Activated T-cell treated with anti-CD3 and anti-CD28 coated beads, Interleukin-2, amount 50 U/mL, for 72 hours (primary cell): ENCODE measurements at places on chromosomes 11 and 22.

DNA sequence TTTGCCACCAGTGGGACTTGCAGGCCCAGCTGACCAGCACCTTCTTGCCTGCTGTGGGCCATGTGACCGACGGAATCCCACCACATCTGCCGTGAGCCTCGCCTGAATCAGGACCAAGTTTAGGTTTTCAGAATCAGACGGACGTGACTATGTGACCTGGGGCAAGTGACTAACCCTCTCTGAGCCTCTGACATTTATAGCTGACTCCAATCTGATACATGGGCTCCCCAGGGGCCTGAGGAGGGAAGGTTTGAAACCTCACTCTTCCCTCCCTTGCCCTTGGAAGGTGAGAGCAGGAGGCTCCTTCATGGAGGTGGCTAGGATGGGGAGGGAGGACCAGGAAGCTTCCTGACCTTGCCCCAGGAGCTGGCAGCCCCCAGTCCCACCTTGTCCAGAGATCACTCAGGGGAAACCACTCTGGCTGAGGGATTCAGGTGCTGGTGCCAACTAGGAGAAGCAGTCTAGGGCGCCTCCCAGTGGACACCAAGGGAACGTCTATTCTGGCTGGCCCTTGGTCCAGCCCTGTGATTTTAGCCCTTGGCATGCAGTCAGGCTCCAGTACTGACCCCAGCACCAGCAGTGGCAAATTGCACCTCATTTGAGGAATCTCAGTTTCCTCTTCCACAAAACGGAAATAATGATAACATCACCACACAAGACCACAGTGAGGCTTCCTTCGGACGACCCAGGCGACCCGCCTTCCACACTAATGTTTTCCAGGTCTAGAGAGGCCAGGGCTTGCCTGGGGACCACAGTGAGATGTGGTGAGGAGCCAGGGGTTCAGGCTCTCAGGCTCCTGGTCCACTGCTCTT lies 47.2 kb upstream of the SYT7 start:
- peak; percentile 54 for DNase-seq

DNA sequence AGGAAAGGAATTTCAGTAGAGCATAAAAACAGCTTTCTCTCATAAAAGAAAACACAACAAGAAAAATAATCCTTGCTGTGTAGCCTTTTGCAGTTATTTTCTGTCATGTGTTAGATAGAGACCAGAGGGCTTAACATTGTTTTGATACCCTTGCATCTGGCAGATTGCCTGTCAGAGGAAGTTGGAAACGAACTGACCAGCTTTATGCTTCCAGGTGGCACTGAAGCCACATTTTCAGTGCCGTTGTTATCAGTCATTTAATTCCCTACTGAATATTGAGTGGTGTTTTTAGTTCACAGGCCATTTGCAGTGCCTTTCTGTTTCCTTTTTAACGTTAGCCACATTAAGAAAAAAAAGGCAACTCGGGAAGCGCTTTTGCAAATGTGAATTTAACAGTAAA lies 21.5 kb upstream of the RAG2 start:
- no peak for DNase-seq

- DNase-seq, result no peak
Observed at GRCh38 chr11:58301576-58301975, 33.5 kb upstream of the OR10W1 start.

GRCh38 chr22:47046411-47047065 lies 284.1 kb downstream of the TBC1D22A start:
- no peak for DNase-seq

GRCh38 chr11:86081455-86081854 lies 12.6 kb upstream of the PICALM start:
- DNase-seq, result no peak

GRCh38 chr22:47165338-47166032 lies 403.0 kb downstream of the TBC1D22A start:
- no peak for DNase-seq

DNA sequence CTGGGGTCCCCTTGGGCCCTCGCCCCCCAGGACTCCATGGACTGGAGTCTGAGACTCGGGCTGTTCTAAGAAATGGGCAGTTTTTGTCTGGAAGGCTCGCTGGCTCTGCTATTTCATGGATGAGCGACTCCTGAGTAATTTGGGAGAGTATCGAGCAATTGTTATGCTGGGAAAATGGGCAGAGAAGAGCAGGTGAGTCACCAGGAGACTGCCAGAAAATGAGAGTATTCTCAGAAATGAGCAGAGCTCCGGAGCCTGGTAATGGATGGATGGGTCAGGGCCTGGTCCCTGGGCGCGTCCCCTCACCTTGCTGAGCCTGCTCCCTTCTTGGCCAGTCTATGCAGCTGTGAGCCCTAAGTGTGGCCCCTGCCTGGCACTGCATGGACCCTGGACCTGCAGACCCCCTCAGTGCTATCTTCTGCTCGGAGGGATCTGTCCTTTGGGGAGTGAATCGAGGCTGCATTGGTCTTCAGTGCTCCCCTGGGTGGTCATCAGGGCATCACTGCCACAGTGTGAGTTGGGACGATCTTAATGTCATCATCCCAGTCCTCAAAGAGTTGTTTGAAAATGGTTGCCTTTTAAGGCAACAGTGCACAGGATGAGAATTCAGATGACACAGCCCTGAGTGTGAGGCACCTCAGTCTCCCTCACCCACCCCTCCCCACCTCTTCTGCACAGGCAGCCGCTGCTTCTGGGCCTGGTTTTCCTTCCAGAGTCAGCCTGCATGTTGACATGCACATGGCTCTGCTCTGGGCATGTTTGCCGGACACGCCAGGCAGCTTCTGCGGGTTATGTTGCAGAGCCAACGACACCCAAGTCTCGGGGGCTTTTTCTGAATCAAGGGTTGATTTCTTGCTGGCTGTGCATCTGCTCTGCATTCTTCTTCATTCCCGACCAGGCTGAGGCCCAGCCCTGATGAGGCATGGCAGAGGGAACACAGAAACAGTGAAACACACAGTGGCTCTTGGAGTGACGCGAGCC lies 519.0 kb downstream of the TBC1D22A start:
- DNase-seq, result no peak

- no peak for DNase-seq
Observed at GRCh38 chr11:44308923-44309477, 939 bp downstream of the ALX4 start.

GRCh38 chr11:117843666-117844484 lies 19.3 kb upstream of the FXYD2 start:
- DNase-seq, result peak; percentile 88

GRCh38 chr11:66386171-66387069 lies 14.9 kb upstream of the SLC29A2 start:
- DNase-seq, result peak; percentile 85

- no peak for DNase-seq
Observed at GRCh38 chr22:37335806-37336199, 53.5 kb downstream of the CYTH4 start.

GRCh38 chr11:9825895-9826294 lies 162.0 kb downstream of the SWAP70 start:
- DNase-seq, result no peak

- DNase-seq, result no peak
Observed at GRCh38 chr11:73426219-73426850, 50.1 kb downstream of the RELT start.

DNA sequence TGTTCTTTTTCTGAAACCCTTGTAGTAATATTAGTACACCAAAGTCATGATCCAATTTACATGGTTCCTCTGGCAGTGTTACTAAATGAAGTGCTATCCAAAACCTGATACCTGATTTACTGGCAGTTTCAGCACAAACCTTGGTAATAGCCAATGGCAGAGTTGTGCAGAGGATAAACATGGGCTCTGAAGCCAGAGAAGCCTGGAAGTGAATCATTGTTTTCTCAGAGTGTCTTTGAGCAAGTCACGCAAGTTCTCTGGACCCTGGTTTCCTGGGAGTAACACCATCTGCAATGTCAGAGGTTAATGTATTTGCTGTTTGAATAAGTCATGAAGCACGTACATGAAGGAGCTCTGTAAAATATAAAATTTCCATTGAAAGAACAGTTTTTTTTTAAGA lies 222.3 kb upstream of the NARS2 start:
- DNase-seq, result no peak

DNA sequence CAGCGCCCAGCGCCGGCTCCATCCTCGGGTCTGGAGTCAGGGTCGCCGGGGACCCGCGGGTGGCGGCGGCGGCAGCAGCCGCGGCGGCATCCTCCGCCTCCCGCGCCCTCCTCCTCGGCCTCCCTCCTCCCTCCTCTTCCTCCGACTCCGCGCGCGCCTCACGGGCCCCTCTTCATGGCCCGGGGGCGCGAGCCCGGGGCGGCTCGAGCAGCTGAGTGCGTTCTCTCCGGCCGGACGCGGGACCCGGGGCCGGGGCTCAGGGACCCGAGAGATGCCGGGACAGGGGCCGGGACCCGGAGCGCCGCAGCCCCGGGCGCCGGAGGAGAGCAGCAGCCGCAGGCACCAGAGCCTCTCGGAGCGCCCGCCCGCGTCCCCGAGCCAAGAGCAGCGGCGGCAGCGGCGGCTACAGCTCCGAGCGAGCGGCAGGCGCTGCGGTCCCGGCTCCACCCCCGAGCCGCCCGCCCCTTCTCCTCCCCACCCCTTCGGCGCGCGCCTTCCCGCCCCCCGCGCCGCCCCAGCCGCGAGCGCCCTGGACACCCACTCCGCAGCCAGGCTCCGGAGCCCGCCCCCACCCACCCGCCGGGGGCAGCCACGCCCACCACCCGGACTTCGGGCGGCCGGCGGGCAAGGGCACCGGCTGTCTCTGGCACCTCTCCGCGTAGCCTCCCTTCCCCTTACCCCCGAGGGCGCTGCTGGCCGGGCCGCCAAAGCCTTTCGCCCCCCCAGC lies at the start of gene CHST1:
CHST1 (minus strand) TSS at position 417 of the 727 bp plus-strand sequence. CDS start 14,699 bp downstream, outside the sequence.
- DNase-seq, result peak; percentile 30

DNA sequence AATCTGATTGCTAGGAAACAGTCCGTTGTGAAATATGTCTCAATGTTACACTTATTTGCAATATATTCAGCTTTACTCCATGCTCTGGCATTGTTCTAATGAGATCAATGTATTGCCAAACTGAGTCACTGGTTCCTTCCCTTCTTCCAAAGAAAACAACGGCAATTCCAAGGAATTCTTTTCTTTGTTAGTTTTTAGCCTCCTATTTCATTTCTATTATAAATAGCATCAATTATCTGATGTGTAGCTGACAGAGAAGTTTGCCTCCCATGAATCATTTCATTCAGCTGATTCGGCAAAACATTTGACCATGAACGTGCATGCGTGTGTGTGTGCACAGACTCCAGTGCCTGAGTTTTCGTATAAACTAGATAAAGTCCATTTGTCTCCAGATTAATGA lies 346.8 kb downstream of the ETS1 start:
- DNase-seq, result no peak

- DNase-seq, result no peak
Observed at GRCh38 chr11:106697058-106697457, 321.2 kb downstream of the GUCY1A2 start.

DNA sequence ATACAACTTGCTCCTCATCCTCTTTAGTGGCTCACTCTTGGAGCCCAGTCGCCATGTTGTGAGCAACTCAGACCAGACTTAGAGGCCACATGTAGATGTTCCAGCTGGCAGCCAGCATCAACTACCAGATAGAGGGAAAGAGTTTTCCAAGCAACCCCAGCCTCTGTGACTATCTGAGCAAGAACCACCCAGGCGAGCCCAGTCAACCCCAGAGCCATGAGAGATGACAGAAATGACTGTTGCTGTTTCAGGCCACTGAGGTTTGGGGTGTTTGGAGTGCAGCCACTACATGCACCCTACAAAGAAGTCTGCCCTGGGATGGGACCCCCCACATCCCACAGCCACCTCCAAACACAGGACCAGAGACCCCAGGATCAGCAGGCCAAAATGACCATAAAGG lies 24.8 kb upstream of the CLDN5 start:
- DNase-seq, result no peak

- DNase-seq, result no peak
Observed at GRCh38 chr22:21985214-21985613, 2.6 kb upstream of the TOP3B start.

DNA sequence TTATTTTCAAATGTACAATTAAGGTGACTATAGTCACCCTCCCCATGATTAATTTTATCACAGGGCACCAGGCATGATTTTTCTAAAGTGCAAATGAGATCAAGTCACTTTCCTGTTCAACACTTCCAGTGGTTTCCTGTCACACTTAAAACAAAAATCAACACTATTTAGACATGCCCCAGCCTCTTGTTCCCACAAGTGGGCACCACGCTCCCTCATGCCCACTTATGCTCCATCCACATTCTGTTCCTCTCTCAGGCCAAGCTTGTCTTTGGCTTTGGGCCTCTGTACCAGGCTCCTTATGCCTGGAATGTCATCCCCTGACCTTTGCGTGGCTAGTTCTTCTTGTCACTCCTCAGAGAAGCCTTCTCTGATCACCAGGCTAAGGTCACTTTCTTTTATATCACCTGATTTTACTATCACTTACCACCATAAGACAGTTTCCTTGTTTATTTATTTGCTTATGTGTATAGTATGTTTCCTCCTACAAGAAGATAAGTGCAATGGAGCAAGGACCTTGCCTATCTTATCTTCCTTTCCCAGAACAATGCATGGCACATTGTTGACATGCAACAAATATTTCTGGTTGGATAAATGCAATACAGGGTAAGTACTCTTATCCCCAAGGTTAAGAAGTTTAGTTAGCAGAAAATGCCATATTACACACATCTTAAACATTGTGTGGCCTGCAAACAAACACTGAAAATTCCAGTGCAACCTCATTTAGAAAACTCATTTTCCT lies 50.9 kb upstream of the PANX1 start:
- DNase-seq, result no peak

DNA sequence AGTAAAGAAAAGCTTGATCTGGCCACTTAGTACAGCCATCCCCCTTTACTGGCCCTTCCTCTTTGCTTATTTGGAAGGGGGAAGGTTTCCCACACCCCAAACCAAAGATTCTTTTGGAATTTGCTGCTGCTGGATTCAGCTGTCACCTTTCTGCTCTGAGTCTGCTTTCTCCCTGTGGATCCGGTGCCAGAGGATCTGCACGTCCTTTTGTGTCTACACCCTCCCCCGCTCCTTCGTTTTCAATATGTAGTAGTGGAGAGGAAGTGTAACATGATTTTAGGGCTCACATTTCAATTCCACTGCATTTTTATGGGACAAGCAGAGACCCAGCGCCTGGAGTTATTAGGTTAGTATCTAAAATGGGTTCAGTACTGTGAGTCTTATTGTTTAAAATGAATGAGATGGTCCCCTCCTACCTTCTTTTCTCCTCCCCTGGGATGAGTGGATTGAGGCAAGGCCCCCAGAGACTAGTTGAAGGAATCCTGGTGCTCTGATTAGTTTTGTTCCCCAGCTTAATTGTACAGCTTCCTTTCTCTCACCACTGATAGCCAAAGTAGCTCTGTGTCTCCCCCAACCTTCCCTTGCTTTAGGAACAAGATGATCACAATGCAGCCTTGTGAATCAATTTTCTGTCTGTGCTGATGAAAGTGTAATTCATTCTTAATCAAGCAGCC lies 30.5 kb upstream of the CABP7 start:
- no peak for DNase-seq

DNA sequence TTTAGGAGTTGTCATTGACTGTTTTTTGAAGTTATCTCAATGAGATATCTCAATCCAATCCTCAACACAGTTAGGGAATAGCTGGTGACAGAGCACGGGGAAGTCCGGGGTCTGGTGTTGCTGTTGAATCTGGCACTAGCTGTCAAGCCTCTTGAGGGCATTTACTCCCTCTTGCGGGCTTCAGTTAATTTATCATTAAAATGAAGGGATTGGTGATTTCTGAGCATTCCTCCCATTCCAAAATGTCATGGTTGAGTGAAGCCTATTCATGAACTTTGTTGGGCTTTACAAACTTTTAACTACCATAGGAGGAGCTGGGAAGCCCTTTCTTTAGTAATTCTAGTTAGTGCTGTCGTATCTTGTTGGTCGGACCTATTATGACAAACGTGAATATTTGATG lies 40.2 kb downstream of the UVRAG start:
- no peak for DNase-seq
